ENCODE measurements at places on chromosomes 2 and 18.

- no peak for DNase-seq
These were observed 83.1 kb downstream of the PTH2R start for GRCh38 chr2:208489687-208490086.

DNA sequence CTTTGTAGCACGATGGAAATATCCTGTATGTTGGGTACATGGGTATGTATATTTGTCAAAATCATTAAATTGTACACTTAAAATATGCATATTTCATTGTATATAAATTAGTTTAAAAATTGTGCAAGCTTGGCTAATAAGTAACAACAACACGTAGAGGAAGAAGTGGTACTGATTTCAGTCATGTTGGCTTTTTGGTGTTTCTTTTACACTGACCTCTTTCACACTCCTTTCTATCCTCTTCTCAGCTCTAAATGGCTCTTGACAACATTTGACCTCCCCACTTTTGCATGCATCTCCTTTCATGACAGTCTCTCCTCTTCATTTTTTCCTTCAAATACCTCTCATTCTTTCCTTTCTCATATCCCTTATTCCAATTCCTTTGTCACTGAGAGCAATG is 801.4 kb upstream of the ZEB2 start:
- DNase-seq, result no peak

DNA sequence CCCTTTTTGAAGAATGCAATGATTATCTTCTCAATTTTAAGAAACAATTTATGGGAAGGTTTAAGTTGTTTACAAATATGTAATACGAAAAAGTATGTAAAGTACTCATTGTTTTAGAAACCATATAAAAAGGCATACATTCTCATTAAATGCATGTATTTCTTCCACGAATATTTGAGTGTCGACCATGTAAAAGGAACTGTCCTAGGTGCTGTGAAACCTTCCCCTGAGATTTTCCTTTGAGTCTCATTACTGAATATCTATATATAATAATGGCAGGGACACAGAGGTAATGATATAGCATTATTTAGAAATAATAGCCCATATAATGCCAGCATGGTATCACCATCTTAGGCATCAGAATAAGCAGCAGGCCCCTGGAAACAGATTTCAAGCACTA is 239.3 kb downstream of the ERBB4 start:
- no peak for DNase-seq

DNA sequence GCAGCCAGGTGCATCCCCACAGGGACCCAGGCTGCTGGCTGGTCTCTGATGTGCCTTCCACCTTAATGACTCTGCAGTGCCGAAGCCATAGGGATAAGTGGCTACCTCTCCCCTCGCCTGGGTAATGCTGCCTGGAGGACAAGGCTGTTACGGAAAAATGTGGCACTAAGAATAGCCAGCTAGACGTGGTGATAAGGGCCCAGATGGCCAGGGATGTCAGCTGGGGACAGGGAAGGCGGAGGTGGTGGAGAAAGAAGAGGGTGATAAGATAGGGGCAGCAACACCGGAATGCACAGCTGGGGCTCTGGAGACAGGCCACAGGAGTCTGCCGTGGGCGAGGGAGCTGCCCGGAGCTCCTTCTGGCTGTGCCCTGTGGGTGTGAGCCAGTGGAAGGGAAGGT is 170.6 kb downstream of the FHOD3 start:
- no peak for DNase-seq

DNA sequence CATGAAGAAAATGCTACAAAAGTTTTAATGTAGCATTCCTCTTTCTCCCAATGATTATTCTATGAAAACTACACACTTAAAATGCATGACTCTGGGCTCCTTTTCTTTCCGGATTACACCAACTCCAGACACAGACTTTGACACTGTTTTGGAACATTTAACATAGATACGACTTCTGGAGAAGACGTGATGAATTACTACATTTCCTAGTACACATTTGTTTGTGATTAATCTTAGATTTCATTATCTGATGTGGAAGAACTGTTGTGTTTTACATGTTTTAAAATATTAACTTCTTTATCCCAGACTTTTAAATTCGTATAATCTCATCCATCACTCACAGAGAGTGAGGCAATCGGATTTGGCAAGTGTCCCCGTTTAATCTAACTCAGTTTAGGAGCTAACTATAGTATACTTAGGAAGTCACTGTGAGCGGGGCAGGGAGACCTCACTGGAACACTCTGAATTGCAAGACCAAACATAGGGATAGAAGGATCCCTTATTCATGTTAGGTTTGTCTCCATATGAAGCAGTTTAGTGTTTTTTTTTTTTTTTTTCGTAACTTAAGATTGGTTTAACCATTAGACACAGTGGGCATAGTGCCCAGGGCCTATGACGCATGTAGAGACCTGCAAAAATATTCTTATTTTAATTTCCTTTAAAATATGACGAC is 66.7 kb downstream of the PDE1A start:
- no peak for DNase-seq

Measured in HTR-8/SVneo (cell line).